ENCODE measurements at places on chromosomes 1 and 21.

DNA sequence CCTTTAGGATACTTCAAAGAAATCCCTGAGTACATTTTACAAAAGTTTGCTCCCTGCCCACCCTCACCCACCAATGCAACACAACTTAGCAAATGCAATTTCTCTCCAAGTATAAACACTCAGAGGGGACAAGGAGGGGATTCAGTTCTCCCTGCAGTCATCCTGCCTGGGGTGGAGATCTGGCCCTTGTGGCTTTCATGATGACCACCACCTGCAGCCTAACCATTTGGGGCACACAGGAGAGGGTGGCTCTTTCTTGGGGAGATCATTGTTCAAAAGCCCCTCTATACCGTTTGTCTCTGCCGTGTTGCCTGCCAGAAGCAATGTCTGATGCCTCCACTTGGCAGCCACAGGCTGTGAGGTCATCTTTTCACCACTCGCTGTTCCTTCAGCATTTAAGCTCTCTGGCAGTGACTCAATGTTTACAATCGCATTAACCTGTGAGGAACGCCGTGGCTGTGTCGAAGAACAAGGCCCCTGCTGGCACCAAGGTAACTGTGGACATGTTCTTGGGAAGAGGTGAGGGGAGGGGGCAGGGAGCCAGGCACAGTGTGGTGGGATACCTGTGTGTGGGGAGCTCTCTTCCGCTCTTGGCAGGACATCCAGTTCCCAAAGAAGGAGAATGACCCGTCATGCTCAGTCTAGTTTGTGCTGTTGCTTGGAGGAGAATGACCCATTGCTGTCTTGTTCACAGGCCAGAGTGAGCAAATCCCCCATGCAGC, 103.9 kb upstream of the DUSP10 start:
- DNase-seq, result no peak

DNA sequence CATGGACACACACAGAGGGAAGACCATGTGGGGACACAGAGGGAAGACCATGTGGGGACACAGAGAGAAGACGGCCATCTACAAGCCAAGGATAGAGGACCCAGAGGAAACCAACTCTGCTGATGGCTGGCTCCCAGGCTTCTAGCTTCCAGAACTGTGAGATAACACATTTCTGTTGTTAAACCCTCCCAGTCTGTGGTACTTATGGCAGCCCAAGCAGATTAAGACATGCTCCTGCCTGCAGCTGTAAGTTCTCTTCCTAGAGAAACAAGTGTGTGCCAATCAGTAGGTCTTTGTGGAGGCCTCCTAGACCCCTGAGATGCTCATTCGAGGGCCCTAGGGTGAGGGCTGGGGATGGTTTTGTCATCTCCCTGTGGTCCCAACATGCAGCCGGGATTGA, 2.7 kb downstream of the AGT start:
- DNase-seq, result no peak

- DNase-seq, result no peak
These were observed 162.3 kb downstream of the VAV3 start for GRCh38 chr1:107802654-107803053.

GRCh38 chr1:45282351-45282750, 44.3 kb upstream of the HPDL start:
- no peak for DNase-seq

- no peak for DNase-seq
These were observed 20.8 kb upstream of the TRIM17 start for GRCh38 chr1:228437424-228437962.

DNA sequence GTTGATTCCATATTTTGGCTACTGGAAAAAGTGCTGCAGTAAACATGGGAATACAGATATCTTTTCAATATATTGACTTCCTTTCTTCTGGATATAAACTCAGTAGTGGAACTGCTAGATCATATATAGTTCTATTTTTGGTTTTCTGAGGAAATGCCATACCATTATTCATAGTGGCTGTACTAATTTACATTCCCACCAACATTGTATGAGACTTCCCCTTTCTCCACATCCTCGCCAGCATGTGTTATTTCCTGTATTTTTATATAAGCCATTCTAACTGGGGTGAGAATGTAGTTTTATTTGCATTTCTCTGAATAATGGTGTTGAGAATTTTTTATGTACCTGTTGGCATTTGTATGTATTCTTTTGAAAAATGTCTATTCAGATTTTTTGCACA, 385.2 kb downstream of the NUF2 start:
- DNase-seq, result no peak

GRCh38 chr21:27408826-27409225, 441.9 kb upstream of the ADAMTS5 start:
- no peak for DNase-seq

- no peak for DNase-seq
These were observed 12.4 kb upstream of the PARP1 start for GRCh38 chr1:226420328-226420727.

DNA sequence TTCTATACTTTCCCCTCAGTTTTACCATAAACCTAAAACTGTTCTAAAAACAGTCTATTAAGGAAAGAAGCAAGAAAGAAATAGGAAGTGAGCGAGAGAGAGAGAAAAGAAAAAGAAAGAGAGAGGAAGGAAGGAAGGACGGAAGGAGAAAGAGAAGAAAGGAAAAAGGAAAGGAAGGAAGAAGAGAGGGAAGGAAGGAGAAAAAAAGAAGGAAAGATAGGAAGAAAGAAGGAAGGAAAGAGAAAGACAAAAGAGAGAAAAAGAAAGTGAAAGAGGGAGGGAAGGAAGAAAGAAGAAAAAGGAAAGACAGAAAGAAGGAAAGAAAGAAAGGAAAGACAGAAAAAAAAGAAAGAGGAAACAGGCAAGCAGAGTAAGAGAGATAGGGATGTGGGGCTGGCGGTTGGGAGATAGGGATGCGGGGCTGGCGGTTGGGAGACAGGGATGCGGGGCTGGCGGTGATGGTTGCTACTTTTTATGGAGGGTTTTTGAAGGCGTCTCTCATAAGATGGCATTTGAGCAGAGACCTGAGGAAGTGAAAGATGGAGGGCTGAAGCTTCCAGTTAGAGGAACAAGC, 70.4 kb upstream of the IRF2BP2 start:
- no peak for DNase-seq

DNA sequence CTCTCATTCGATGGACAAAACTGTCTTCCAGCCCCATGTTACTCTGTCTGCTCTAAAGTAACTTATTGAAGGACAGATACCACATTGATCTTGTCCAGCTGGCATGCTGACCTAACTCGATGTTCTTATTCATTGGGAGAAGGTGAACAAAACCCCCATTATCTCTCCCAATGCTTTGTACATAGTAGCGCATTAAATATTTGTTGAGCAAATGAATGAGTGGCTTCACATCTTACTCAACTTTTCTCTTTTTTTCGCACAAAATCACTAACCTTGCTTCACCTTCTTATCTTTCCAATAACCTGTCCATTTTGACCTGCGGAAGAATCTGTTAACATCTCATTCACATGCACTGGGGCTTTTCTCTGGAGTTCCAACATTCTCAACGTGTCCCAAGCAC, 18.3 kb downstream of the MAB21L3 start:
- DNase-seq, result no peak

GRCh38 chr1:207243442-207244408, 77.8 kb upstream of the CD55 start:
- no peak for DNase-seq

- no peak for DNase-seq
These were observed 1.3 kb downstream of the FGR start for GRCh38 chr1:27633640-27634176.

DNA sequence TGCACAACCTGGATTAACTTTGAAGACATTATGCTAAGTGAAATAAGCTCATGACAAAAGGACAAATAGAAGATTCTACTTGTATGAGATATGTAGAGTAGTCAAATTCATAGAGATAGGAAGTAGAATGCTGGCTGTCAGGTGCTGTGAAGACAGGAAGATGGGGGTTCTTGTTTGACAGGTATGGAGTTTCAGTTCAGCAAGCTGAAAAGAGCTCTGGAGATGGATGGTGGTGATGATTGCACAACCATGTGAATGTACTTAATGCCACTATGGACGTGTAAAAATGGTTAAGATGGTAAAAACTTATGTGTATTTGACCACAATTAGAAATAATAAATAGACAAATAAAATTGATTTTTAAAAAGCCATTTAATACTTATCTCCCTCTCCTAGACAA, 169.8 kb upstream of the DUSP10 start:
- DNase-seq, result no peak

DNA sequence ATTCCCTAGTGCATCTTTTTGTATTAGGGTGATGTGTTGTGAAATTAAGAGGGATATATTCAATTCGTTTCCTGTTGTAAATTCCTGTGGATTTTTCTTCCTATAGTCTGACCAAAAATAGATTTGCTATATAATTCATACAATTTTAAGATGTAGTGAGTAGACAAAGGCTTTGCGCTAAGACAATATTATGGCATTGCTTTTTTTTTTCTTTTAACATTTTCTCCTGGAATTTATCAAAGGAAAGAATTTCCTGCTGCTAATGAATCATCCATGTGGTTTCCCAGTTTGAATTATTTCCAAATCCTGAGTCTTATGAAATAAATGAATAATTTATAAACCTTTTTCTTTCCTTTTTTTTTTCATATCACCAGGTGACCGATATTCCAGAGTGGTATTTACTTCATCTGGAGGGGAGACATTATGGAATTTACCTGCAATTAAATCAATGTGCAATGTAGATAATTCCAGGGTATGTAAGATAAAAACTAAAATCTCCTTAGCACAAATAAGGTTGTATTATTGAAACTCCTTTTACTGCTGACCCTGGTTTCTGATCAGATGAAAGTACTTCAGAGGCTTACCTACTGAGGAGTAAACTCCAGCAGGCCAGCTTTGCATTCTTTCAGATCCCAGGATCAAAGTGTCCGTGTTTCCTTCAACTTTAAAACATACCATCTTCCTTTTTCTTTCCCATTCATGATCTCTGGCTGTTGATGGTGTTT, 148.4 kb downstream of the TLR5 start:
- DNase-seq, result no peak

- no peak for DNase-seq
These were observed 55.6 kb downstream of the GALNT2 start for GRCh38 chr1:230122366-230123279.
